ENCODE measurements at places on chromosomes 4 and X. TPM values are rescaled to one million over a fixed set of nuclear protein-coding genes. Genes with fewer than 3 reads are reported as not detected.

DNA sequence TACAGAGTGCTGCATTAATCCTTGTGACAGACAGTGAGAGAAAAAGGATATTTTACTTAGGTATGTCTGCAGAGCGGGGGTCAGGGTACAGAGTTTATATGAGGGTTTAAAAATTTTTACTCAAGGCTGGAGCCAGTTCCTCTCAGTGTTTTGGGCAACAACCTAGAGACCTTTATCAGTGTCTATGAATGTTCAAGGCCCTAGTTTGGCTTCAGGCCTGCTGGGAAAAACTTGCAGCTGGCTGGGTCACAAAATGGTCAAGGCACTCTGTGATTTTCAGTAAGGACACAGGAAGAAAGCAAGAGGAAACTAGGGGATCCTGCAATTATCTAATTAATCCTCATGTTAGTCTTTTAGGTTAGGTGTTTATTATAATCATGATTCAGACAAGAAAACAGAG is 10.8 kb upstream of the C4orf54 start:
- DNase-seq: no peak

DNA sequence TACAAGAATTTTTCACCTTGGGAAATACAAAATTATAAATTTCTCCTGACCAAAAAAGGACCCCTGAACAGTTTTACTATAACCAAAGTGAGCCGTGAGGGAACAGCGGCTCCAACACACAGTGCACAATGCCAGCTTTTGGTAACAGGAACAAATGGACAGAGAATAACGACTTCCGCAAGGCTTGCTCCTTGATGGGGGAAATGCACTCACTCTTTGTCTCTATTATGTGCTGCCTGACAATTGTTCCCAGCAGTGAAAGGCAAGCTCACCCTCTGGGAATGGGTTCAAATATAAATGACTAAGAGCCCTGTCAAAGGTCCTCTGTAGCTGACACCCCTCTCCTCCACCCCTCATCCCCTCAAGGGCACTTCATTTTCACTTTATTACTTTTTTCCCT is 325.8 kb upstream of the GALNT7 start:
- DNase-seq: no peak

DNA sequence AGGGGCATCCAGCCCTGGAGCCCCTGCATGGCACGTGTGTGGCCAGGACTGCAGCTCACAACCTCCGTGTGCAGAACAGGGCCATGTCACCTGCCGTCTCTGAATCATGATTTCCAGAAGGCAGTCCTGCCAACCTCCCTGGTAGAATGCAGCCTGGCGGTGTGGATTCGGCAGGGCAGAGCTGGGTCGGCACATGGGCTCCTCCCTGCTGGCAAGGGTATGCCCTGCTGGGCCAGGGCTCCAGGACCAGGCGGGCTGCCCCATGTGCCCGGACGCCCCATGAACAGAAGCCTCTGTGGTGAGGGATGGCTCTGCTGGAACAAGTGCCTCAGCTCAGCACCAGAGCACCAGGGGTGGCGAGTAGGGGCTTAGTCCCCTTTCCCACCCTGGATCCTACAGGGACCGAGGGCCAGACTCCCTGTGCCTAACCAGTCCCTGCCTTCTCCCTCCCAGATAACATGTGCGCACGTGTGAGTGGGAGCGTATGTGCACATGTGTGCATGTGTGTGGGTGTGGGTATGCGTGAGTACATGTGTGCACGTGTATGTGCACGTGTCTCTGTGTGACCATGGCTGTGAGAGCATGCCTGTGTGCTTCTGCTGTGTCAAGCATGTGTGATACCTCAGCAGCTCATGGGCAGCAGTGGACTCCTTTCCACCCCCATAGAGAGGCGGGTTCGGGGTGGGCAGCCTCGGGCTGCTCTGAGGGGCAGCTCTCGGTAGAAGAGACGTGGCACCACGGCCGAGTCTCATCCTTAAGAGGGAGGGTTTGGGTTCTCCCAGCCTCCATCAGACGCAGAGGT is 10.3 kb upstream of the MXD4 start:
- DNase-seq: no peak

DNA sequence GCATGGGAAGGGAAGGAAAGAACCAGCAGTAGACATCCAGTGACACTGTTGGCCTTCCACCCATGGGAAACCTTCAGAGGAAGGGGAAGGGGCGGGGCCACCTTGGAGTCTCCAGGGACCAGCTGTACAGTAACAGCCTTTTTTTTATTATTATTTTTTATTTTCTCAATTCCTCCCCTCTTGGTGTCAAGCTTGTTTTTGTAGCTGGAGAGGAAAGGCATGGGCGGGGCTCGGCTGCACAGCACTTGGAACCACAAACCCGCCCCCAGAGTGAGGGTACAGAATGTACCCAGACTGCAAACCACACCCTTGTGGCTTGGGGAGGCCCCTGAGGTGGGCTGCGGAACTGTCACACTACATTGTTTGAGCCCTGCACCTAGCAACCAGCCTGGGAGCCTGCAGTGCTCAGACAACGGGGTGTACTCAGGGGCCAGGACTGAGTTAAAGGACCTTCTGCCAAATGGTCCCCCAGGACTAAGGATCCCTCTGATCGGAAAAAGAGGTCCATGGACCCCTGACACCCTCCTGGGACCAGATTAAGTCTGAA is 45.7 kb downstream of the PRPS1 start:
- DNase-seq: no peak

DNA sequence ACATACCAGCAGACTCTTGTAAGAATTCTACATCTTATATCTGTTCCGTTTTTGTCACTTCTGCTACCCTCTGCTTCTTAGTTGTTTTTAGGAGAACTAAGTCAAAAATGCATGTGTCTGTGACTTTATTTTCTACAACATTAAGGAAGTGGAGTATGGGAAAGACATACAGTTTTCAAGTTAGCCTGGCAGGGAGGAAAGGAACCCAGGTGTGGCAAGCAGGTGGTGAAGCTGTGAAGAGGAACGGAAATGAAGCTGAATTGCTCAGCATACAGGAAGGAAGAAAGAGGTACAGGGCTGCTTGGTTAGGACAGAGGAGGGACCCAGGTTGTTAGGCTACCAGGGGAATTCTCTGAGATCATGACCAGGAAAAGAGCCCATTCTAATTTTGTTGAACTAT is 9.4 kb downstream of the GPRIN3 start:
- DNase-seq: no peak

GRCh38 chr4:168917138-168917779 is 92.8 kb downstream of the CBR4 start:
- peak; percentile 64 for DNase-seq

GRCh38 chrX:68880846-68881552 is 52.2 kb downstream of the EFNB1 start:
- no peak for DNase-seq

DNA sequence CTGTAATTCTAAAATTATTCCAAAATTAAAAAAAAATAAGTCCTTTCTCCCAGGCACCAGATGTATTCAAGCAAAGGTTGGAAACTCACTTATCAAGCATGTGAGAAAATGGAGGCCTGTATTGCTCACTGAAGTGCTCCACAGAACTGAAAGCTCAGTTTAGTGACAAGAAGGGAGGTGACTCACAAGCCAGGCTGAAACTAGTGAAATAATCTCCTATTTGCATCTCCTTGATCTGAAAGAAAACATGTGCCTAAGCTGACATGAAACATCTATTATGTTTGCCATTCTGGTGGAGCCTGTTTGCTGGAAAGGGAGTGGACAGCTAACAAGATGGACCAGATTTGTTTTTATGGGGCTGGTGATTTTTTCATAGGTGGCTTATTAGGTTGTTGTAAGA is 54.0 kb upstream of the AMELX start:
- DNase-seq: no peak

GRCh38 chr4:36734334-36734733 is 452.9 kb downstream of the DTHD1 start:
- no peak for DNase-seq

- no peak for DNase-seq
These were observed 20.4 kb upstream of the FMR1NB start for GRCh38 chrX:147960722-147961121.

GRCh38 chr4:69051576-69051943 is 44.7 kb upstream of the UGT2B7 start:
- no peak for DNase-seq

DNA sequence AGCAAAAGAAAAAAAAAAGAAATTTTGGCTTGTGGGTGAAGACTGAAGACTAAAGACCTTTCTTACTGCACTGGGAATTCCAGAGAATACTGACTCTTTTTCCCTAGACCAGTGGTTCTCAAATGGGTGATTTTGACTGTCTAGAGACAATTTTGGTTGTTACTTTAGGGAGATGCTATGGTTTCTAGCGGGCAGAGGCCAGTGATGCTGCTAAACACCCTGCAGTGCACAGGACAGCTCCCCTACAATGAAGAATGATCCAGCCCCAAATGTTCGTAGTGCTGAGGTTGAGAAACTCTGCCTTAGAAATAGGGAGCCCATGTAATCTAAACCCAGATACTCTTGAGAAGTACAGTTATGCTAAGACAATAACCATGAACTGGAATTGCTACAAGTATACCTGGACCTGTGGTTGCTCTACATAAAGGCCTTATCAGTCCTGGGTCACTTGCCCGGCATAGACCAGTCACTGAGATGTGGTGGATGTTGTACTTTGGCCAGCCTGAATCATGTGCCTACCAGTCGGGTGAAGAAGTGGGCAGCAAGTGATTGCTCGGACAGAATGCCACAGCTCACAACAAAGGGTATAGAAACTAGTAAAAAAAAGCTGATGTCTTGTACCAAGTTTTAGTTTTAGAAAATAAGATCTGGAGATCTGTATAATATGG is 16.0 kb downstream of the ARHGAP10 start:
- no peak for DNase-seq

GRCh38 chr4:117422297-117422696 is 336.9 kb upstream of the TRAM1L1 start:
- DNase-seq: no peak

DNA sequence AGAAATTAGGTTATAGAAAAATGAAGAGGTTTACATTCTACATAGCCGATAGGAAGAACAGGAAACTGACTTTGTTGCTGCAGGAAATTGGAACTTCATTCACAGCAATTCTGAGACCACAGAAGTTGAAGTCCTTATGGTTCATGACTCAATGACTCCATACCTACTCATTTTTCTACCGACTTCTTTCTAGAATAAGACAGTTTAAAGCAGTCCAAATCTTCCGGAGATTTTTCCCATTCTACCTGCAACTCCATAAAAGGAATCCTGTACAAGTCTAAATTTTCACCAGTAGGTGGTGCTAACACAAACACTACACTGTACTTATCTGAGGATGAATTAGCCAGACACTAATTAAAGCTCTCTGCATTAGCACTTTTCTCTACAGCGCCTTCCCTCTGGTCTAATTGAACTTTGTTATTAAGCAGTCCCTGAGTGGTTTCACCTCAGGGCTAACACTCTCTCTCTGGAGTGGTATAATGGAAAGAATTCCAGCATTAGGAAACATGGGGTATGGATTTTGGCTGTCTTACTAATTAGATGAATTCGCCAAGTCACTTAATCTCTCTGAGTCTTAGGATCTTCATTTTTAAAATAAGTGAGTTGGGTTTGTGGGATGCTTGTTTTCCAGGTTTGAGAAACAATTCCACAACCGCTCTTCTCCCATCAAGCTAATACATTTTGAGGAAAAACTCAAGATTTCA is 167.9 kb downstream of the SMIM20 start:
- DNase-seq: no peak

DNA sequence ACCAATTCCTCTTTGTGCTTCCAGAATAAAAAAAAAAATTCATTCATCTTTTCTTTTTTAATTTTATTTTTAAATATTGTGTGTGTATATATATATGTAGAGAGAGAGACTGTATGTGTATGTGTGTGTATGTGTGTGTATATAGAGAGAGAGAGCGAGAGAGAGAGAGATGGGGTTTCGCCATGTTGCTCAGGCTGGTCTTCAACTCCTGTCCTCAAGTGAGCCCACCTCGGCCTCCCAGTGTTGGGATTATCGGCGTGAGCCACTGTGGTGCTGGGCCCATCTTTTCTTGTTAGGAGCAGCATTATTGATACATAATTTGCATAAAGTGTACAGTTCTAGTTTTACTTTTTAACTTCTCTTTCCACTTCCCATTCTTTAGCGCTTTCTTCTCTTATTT is 33.6 kb downstream of the KDM6A start:
- DNase-seq: no peak

GRCh38 chr4:83282049-83282535 is 2.5 kb downstream of the COQ2 start:
- peak; percentile 54 for DNase-seq

- peak; percentile 52 for DNase-seq
These were observed 41.2 kb upstream of the ZC4H2 start for GRCh38 chrX:65017451-65017850.

GRCh38 chr4:122555216-122555615 is 65.7 kb downstream of the IL21 start:
- DNase-seq: no peak

TNMD gene
- polyA plus RNA-seq: 107 TPM

NR3C2 gene
- polyA plus RNA-seq: 18.3 TPM

TLL1 gene
- 2.5 TPM for polyA plus RNA-seq

CTAG1A gene
- polyA plus RNA-seq: not detected

NDP gene
- 2.2 TPM for polyA plus RNA-seq

BANK1 gene
- 0.37 TPM for polyA plus RNA-seq

SGMS2 gene
- polyA plus RNA-seq: 11.2 TPM

ZNF732 gene
- 1.7 TPM for polyA plus RNA-seq

SYNPO2 gene
- 179 TPM for polyA plus RNA-seq

CXCL1 gene
- polyA plus RNA-seq: 0.81 TPM

Data from muscle of arm (tissue), 14 donors.